Stimulated activated effector memory CD8-positive, alpha-beta T cell treated with anti-CD3 and anti-CD28 coated beads, Interleukin-12 subunit alpha, Interleukin-12 subunit beta, amount 100 ng/mL, for 72 hours (primary cell): ENCODE measurements at places on chromosomes 7 and 10.

DNA sequence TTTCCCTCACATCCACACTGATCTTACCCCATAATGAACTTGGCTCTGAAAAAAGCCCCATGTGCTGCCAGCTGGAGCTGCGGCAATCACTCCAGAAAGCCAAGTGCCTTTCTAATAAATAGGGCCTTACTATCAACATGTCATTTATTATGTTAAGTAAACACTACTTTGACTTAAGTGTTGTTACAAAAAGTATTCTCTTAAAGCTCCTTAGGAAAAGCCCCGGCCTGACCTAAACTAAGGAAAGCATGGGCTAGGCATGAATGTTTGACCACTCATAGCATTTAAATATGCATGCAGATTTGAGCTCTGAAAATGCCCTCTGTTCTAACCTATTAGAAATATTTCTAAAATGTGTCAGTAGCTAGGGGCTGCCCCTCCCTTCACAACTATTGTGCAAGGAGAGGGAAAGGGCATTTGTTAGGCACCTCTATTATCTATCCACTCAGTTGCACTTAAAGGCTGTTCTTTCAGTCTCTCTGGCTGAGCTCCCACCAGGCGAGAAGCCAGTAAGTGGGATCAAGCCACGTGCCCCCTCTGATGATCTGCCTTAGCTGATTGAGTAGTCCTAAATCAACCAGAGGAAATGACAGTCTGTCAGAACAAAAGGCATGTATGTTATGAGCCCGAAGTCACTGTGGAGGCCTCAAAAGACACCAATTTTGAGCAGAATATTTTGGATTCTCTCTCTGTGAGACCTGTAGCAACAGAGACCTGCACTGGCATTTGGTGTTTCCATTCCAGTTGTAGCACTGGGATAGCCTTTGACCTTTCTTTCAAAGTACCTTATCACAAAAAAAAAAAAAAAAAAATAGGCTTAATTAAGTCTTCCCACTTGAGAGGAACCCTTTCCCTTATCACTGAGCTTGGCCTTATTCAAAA lies 77.1 kb downstream of the ITGB8 start:
- DNase-seq: no peak

GRCh38 chr10:117462816-117463544 lies 79.6 kb upstream of the EMX2 start:
- no peak for DNase-seq

DNA sequence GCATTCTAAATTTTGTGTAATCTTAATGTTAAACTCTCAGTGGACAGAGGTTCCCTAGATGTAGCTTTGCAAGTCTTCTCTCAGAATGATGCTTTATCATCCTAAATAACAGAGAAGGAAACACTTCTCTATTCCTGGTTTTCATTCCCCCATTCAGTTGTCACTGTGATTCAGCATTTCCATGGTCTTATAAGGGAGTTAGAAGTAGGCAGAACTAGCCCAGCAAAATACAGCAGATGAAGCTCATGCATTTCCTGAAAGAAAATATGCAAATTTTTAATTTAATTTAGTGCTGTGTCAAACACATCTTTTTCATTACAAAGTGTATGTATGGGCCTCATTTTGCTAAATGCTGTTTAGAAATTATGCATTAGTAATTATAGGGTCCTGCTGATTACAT lies 70.1 kb downstream of the ITPRID1 start:
- DNase-seq: no peak

GRCh38 chr7:129469930-129470329 lies 32.4 kb upstream of the SMKR1 start:
- DNase-seq: no peak

DNA sequence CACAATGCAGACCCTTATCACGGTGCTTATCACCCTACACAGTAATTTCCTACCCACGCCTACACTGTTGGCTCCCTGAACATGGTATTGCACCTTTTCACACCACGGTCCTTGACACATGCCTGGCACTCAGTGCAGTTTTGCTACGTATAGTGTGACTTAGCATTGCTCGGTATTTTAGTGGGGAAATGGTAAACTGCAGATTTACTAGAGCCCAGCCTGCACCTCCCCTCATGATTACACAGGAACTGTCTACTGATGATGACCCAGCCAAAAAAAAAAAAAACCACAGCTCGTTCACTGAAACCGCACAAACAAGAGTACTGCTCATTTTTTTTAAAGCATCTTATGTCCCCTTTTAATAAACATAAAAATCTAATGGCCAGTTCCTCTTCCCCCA lies 124.2 kb upstream of the ZNF746 start:
- DNase-seq: peak; percentile 72

GRCh38 chr7:117963264-117964197 lies 90.3 kb upstream of the CTTNBP2 start:
- no peak for DNase-seq

GRCh38 chr7:151840088-151840910 lies 36.6 kb downstream of the PRKAG2 start:
- DNase-seq: no peak

GRCh38 chr7:45659496-45660139 lies 85.5 kb downstream of the ADCY1 start:
- DNase-seq: no peak

DNA sequence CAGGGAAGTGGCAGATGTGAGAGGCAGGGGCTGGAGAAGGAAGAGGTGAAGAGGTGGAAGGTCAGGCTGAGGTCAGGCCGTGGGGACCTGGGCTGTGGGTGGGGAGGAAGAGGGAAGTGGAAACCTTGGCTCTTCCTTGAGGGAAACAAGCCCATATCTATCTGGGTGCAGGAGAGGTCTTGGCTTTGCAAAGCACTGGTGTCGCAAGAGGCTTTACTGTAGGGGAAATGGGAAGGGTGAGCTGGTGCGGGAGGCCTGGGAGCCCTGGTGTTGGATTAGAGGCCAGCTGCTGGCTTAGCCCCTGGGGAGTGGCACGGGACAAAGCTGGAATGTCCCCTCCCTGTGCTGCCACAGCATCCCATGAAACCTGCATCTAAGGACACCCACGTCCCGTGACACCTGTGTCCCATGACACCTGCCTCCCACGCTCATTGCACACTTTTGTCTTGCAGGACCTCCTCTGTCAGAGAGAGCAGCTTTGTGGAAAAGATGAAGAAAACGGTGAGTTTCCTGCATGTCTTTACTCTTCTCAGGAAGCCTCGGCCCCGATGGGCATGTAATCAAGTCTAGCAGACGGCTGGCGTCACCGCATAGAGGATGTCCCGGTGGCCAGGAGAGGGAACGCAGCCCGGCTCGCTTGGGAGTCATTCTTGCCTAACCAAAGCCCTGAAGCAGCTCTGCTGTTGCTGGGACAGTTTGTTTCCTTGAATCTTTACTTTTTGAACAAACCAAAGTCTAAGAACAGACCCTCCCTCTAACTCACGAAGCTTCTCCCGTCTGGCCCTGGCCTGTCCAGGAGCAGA lies 22.2 kb downstream of the TMEM120A start:
- DNase-seq: no peak
